ENCODE measurements at places on chromosomes 7 and 10.

- H3K27ac ChIP-seq, result peak overlapping the region; percentile 91
- no peak for DNase-seq
- peaks cover 53% of the 10 kb centered on the region for H3K4me1 ChIP-seq
- H3K27me3 ChIP-seq, result no peaks in the 10 kb centered on the region
- H3K36me3 ChIP-seq, result peaks cover 2% of the 10 kb centered on the region
These were observed 42.7 kb downstream of the SNX10 start for GRCh38 chr7:26334166-26334859.

DNA sequence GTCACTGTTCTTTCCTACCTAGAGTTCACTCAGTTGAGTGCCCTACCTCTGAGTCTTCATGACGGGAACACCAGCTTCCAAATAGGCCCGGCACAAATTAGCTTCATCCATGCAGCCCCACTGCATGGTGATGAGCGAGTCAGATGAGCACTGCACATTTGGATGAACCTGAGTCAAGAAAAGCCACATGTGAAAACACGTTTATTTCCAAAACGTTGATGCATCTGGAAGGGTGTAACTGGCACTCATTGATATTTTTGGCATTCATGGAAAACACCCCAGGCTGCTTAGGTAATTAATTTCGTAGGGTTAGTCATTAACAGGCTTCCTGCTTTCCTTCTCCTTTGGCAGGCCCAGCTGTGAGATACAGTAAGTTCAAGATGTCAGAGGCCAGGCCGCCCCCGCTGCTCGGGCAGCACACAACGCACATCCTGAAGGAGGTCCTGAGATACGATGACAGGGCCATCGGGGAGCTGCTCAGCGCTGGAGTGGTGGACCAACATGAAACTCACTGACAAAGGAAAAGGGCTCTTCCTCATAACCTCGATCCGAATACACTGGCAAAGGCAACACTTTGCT is 725.2 kb downstream of the SUGCT start:
- no peak overlapping the region for H3K4me3 ChIP-seq
- H3K27ac ChIP-seq, result no peak overlapping the region
- H3K4me1 ChIP-seq, result no peaks in the 10 kb centered on the region
- no peak for DNase-seq
- no peaks in the 10 kb centered on the region for H3K27me3 ChIP-seq

- no peak overlapping the region for H3K27ac ChIP-seq
- no peak overlapping the region for H3K4me3 ChIP-seq
- DNase-seq, result no peak
- no peaks in the 10 kb centered on the region for H3K4me1 ChIP-seq
- H3K27me3 ChIP-seq, result no peaks in the 10 kb centered on the region
- H3K36me3 ChIP-seq, result peaks cover 15% of the 10 kb centered on the region
These were observed 36.0 kb downstream of the SLK start for GRCh38 chr10:104002911-104003310.

DNA sequence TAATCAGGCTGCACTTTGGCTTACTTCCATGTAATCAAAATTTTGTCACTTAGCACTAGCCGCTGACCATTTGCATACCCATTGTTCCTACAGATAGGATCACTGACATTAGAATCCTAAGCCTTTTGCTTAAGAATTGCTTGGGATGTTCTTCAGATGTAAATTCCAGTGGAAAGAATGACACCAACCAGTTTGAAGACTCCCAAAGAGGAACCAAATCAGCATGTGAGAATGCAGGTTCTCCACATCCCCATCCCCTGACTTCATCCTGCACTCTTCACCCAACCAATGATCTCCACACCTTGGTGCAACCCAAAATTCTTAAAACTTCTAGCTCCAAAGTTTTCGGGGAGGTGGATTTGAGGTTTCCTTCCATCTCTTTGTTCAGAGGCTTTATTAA is 345.6 kb downstream of the GPAM start:
- no peaks in the 10 kb centered on the region for H3K4me1 ChIP-seq
- no peak for DNase-seq
- H3K36me3 ChIP-seq, result no peaks in the 10 kb centered on the region
- no peak overlapping the region for H3K4me3 ChIP-seq
- H3K27me3 ChIP-seq, result peaks cover 3% of the 10 kb centered on the region

DNA sequence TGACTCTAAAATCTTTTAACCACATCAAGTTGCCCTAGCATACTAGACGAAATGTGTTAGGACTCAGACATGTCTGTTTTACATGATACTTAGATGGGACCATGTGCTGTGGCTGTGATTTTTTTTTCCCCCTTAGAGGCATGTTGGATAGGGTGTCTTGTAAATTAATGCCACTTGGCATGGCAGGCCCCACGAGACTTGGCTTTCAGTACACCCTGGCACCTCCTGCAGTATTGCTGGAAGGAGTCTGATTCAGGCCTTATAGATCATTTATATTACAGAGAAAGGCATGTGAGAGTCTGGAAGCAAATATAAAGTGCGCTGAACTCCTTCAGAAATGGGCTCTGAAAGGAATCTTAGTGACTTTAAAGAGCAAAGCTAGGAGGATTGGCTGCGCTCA is 494.1 kb downstream of the SDK1 start:
- peaks cover 9% of the 10 kb centered on the region for H3K27me3 ChIP-seq
- no peak overlapping the region for H3K27ac ChIP-seq
- no peak overlapping the region for H3K4me3 ChIP-seq
- H3K4me1 ChIP-seq, result no peaks in the 10 kb centered on the region
- no peaks in the 10 kb centered on the region for H3K36me3 ChIP-seq
- DNase-seq, result no peak

GRCh38 chr7:80136261-80137055 is 1.8 kb downstream of the GNAI1 start:
- peak overlapping the region; percentile 86 for H3K4me3 ChIP-seq
- H3K27ac ChIP-seq, result no peak overlapping the region
- H3K4me1 ChIP-seq, result peaks cover 40% of the 10 kb centered on the region

DNA sequence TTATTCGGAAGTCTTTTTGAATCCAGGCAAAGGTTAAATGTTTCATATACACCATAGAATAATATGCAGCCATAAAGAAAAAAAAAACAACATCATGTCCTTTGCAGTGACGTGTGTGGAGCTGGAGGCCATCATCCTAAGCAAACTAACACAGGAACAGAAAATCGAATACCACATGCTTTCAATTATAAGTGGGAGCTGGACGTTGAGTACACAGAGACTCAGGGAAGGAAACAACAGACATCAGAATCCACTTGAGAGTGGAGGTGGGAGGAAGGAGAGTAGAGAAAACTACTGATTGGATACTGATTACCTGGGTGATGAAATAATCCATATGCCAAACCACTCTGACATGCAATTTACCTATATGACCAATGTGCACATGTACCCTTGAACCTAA is 293.4 kb downstream of the KLF6 start:
- H3K27ac ChIP-seq, result no peak overlapping the region
- peaks cover 17% of the 10 kb centered on the region for H3K4me1 ChIP-seq
- H3K4me3 ChIP-seq, result no peak overlapping the region
- DNase-seq, result no peak

- no peak overlapping the region for H3K4me3 ChIP-seq
- H3K27me3 ChIP-seq, result peaks cover 6% of the 10 kb centered on the region
- no peak for DNase-seq
- H3K27ac ChIP-seq, result no peak overlapping the region
These were observed 112.6 kb downstream of the PTPRZ1 start for GRCh38 chr7:121985476-121986030.

DNA sequence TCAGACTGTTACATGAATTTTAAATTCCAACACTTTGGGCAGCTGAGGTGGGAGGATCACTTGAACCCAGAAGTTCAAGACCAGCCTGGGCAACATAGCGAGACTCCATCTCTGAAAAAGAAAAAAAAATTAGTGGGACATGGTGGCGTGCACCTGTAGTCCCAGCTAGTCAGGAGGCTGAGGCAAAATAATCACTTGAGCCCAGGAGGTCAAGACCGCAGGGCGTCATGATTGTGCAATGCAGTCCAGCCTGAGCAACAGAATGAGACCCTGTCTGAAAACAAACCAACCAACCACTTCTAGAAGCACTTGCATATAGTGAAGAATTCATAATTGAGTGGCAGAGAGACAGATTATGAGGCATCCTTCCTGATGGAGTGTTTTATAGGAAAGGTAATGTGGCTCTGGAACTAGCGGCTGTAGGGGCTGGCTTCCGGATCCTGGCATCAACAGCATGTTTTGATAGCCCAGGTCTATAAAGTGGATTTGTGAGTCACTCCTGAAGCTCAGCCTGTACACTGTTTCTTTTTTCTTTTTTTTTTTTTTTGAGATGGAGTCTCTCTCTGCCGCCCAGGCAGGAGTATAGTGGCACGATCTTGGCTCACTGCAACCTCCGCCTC is 40.3 kb upstream of the RSBN1L start:
- H3K36me3 ChIP-seq, result peaks cover 8% of the 10 kb centered on the region
- H3K27me3 ChIP-seq, result no peaks in the 10 kb centered on the region
- no peak overlapping the region for H3K27ac ChIP-seq

- no peak overlapping the region for H3K27ac ChIP-seq
- no peaks in the 10 kb centered on the region for H3K27me3 ChIP-seq
- no peaks in the 10 kb centered on the region for H3K36me3 ChIP-seq
- no peak for DNase-seq
These were observed 97.0 kb upstream of the RET start for GRCh38 chr10:42979721-42980467.

GRCh38 chr7:70068531-70068930 is 470.3 kb downstream of the AUTS2 start:
- H3K27ac ChIP-seq, result no peak overlapping the region
- H3K4me1 ChIP-seq, result peaks cover 8% of the 10 kb centered on the region
- no peaks in the 10 kb centered on the region for H3K27me3 ChIP-seq
- no peak overlapping the region for H3K4me3 ChIP-seq
- H3K36me3 ChIP-seq, result no peaks in the 10 kb centered on the region
- no peak for DNase-seq

- H3K27me3 ChIP-seq, result peaks cover 7% of the 10 kb centered on the region
- H3K36me3 ChIP-seq, result no peaks in the 10 kb centered on the region
- no peaks in the 10 kb centered on the region for H3K4me1 ChIP-seq
- DNase-seq, result no peak
- no peak overlapping the region for H3K4me3 ChIP-seq
These were observed 109.0 kb downstream of the JCAD start for GRCh38 chr10:29950391-29950790.

- H3K27ac ChIP-seq, result no peak overlapping the region
- H3K4me1 ChIP-seq, result no peaks in the 10 kb centered on the region
- DNase-seq, result no peak
- H3K4me3 ChIP-seq, result no peak overlapping the region
These were observed 109.5 kb upstream of the ITGB1 start for GRCh38 chr10:33067481-33067880.

DNA sequence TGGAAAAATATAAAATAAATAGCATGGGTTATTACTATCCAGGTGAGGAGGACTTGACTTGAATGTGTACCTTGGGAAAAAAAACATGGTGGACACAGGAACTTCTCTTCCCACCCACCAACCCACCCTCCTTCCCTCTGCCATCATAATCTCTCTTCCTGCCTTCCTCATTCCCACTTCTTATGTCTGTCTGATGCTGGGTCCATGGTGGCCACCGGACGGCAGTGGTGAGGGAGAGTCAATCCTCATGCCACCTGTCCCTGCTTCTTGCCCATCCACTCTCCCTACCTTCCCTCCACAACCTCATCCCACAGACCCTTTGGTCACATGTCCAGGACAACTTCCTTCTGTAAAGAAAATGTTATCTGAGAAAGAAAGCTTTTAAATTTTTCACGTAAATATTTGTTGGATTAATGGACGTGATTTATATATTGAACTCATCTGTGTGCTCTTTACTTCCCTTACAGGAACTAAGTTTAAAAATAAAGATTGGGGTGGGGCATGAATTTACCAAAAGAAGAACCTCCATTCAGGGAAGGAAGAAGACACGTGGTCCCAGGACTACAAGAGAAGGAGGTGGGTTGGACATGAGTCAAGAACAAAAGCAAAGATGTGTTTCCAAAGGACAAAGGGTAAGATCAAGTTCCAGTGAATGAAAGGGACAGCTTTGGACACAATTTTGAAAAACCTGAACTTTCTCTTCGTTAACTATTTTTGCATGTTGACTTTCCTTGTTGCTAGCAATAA is 104.5 kb downstream of the PIP4K2A start:
- no peak for DNase-seq
- H3K27me3 ChIP-seq, result no peaks in the 10 kb centered on the region
- H3K27ac ChIP-seq, result peak overlapping the region; percentile 81
- H3K4me3 ChIP-seq, result peak overlapping the region; percentile 55
- peaks cover 36% of the 10 kb centered on the region for H3K36me3 ChIP-seq

- H3K27ac ChIP-seq, result no peak overlapping the region
- H3K4me3 ChIP-seq, result no peak overlapping the region
- H3K36me3 ChIP-seq, result no peaks in the 10 kb centered on the region
- no peak for DNase-seq
These were observed 64.1 kb downstream of the HHEX start for GRCh38 chr10:92753865-92754264.

DNA sequence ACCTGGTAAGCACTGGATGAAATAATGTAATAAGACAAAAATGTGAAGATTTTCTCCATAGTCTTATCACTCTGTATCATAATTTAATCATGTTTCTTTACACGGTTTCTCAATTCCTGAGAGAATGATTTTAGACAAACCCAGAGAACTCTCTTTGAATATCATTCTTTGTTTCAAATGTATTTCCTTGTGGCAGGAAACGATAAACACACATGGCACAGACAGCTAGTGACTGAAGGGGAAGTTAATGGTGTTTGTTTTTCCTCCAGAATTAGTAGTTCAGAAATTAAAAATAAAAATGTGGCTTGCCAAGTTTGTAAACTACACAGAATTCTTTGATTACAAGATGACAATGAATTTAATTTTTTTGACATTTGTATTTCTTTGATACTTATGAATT is 163.7 kb upstream of the PRPS1L1 start:
- no peak for DNase-seq
- H3K4me1 ChIP-seq, result no peaks in the 10 kb centered on the region
- H3K27me3 ChIP-seq, result no peaks in the 10 kb centered on the region

DNA sequence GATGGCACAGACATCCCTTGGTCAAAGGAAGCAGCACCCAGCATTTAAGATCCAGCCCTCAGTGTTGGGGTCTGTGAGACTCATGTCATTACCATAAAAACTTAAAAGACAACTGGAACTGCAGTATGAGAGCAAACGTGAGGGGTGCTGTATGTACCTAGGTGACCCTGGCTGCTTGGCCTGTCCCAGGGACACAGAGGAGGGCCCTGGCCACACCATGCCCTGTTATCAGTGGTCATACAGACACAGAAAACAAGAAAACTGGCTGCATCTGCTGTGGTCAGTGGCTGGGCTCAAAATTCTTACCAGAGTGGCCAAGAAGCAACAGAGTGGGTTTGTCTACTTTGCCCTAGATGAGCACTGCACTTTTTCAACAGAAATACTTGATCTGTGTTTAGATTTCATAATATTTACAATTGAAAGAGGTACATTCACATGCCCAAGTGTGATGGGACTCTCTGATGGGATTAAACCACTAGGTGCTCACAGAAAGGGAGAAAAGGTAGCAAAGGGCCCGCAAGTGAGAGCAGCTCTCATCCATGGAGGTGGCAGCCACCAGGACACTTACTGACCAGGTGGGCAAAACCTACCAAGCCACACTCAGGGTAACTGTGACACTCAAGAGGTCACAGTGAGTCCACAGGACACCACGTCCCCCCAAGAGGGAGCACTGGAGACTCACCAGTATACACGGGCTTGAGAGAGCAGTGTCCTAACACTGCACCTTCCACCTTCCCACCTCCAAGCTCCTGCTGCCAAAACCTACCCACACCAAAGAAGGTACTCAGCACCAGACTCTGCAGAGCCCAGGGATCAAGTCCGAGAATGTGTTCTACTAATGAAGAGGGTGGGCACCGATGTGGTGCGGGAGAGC is 68.1 kb upstream of the CAMK2B start:
- DNase-seq, result no peak
- no peaks in the 10 kb centered on the region for H3K27me3 ChIP-seq
- H3K36me3 ChIP-seq, result peaks cover 31% of the 10 kb centered on the region
- no peak overlapping the region for H3K4me3 ChIP-seq
- H3K27ac ChIP-seq, result peak overlapping the region; percentile 14

- H3K4me3 ChIP-seq, result no peak overlapping the region
- H3K27ac ChIP-seq, result no peak overlapping the region
- no peak for DNase-seq
- no peaks in the 10 kb centered on the region for H3K27me3 ChIP-seq
- no peaks in the 10 kb centered on the region for H3K36me3 ChIP-seq
These were observed 17.9 kb upstream of the CLEC2L start for GRCh38 chr7:139505563-139505962.
